ENCODE measurements at places on chromosomes 4 and X. TPM values are rescaled to one million over a fixed set of nuclear protein-coding genes. Genes with fewer than 3 reads are reported as not detected.
A peak's percentile ranks its signal among the peaks of the same experiment; 100 is the strongest.

HSD17B10 gene
- total RNA-seq, result 95.4 TPM

SYP gene
- total RNA-seq, result 0.45 TPM

AWAT2 gene
- not detected for total RNA-seq

SLC38A5 gene
- total RNA-seq, result 13.8 TPM

IBSP gene
- not detected for total RNA-seq

TSR2 gene
- 27.8 TPM for total RNA-seq

CXCL6 gene
- total RNA-seq, result 0.08 TPM

SRP72 gene
- total RNA-seq, result 115 TPM

CXCR3 gene
- not detected for total RNA-seq

GAGE12G gene
- total RNA-seq, result not detected

EPGN gene
- not detected for total RNA-seq

ADAMTS3 gene
- total RNA-seq, result 6.7 TPM

CACNA1F gene
- total RNA-seq, result not detected

- peak; percentile 54 for DNase-seq
Observed at GRCh38 chr4:51831133-51831532, 11.8 kb upstream of the DCUN1D4 start.

GRCh38 chr4:31655328-31655727, 935.2 kb downstream of the PCDH7 start:
- no peak for DNase-seq

GRCh38 chr4:153156263-153156662, 48.0 kb upstream of the TRIM2 start:
- no peak for DNase-seq

- DNase-seq, result no peak
Observed at GRCh38 chr4:166140951-166141350, 267.9 kb downstream of the TLL1 start.

GRCh38 chr4:7192252-7193029, at the start of gene SORCS2:
Gene SORCS2, plus strand, starts transcription at chr4:7192538.
- DNase-seq, result peak; percentile 86

DNA sequence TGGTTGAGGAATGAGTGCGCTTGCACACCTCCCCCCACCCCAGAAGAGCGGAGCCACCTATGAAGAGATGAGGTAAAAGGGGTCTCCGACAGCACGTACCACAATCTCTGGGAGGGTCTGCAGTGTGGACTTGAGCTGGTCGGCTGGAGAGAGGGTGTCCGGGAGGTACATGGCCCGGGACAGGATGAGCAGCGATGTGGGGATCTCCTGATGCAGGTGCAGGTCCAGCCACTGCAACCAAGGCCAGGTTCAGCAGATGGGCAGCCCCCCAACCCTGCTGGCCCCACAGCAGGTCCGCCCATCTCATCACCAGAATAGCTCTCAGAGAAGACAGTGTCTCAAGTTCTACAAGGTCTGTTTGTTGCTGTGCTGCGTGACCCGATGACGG, 30.4 kb downstream of the FGFR3 start:
- no peak for DNase-seq

DNA sequence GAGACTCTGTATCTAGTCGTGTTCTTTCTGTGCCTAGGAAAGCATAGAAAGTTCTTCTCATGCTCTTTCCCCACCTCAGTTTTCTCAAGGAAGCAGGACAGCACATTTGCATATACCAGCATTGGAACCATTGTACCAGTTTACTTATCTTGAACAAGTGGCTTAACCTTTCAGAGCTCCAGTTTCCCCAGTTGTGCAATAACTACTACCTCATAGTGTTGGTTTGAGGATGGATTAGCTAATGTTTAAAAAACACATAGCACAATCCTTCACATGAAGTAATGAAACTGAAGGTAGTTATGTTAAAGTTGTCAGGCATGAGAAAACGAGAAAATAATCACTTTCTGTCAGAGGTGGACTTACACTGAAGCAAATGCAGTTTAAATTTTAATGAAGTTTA, 92.2 kb upstream of the H2AZ1 start:
- no peak for DNase-seq

DNA sequence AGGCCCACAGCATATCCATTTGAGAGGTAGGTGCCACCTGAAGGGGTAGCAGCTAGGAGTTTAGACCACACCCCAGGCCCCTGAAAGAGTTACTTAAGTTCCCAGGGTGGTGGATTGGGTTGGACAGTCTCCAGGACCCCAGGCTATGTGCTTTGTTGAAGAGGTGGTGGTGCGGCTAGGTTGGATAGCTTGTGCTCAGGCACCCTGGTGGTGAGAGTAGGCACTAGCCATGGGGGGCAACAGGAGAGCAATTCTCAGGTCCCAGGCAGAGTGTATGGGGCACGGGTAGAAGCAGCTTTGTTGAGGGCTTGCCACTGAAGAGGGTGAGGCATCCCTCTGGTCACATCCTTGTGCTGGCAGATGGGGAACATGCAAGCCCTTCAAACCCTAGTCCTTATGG, 5.6 kb downstream of the PF4 start:
- DNase-seq, result no peak

DNA sequence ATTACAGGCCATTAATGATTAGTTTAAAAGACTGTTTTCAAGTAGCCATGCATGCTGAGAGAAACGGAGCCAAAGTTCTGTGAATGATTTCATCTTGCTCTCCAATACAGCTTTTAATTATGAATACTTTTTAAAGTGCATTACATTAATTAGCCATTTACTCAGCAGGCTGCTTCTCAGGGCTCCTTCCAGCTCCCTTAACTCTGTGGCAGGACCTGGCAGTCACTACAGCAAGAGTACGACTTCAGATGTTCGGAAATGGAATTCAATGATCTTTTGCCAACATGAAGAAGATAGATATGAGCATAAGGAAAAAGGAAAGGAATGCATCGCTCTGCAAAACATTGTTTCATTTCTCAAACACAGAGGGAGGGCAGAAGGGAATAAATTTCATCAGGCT, 987.2 kb downstream of the PDHA2 start:
- DNase-seq, result no peak

- DNase-seq, result no peak
Observed at GRCh38 chrX:136205882-136206380, 45.3 kb downstream of the MAP7D3 start.

GRCh38 chrX:46582325-46582724, 8.8 kb downstream of the CHST7 start:
- DNase-seq, result no peak

DNA sequence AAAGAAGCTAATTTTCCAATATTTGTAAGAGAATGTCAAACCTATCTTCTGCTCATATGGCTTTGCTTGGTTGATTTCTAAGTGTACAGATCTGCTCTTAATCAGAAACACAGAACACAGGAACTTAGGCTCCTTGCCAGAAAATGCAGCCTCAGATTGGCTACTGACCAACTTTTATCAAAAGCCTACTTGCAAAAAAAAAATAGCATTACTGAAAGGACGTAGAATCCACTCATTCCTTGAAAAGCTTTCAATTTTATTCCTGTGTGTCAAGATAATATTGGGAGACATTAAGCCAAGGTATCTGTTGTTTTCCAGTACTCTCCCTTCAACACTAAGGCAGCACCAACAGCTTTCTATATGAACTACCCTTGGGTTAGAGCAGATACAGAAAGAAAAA, 127.6 kb upstream of the INTU start:
- no peak for DNase-seq

GRCh38 chr4:102809190-102809589, 18.2 kb downstream of the UBE2D3 start:
- DNase-seq, result no peak

GRCh38 chr4:73034896-73035295, 34.6 kb downstream of the COX18 start:
- DNase-seq, result no peak

DNA sequence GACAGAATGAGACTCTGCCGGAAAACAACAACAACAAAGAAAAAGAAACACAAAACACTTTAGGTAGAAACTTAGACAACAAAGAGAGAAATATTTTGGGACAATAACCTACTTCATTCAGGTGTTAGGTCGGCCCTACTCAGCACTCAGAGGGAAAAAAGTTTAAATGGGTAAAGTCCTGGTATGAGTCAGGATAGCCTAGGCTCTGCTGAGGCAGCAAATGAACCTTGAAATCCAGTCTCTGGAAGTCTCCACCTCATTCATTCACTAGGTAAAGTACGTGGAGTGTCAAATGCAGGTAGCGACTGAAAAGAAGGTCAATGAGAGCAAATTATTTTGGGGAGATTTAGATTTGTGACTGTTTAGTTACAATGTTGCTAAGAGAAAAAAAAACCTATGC, 127.4 kb downstream of the FHDC1 start:
- DNase-seq, result no peak

GRCh38 chr4:79027656-79028055, 88.4 kb upstream of the PAQR3 start:
- no peak for DNase-seq

DNA sequence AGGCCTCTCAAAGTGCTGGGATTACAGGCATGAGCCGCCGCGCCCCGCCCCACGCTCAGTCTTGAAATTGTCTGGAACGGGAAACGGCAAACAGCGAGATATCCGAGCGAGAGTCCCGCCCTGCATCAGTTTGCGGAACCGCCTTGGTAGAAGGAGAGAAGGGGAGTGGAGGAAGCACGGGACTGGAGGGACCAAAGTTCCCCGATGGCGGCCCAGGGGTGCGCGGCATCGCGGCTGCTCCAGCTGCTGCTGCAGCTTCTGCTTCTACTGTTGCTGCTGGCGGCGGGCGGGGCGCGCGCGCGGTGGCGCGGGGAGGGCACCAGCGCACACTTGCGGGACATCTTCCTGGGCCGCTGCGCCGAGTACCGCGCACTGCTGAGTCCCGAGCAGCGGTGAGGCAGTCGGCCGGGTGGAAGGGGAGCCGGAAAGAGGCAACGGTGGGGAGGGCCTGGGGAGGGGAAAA, at the start of gene BST1:
TSS of gene BST1 (plus strand) at position 125 of the 463 bp plus-strand sequence. CDS start at position 205, 80 bp downstream.
- peak; percentile 19 for DNase-seq

- no peak for DNase-seq
Observed at GRCh38 chrX:1421433-1422134, 29.7 kb upstream of the SLC25A6 start.

DNA sequence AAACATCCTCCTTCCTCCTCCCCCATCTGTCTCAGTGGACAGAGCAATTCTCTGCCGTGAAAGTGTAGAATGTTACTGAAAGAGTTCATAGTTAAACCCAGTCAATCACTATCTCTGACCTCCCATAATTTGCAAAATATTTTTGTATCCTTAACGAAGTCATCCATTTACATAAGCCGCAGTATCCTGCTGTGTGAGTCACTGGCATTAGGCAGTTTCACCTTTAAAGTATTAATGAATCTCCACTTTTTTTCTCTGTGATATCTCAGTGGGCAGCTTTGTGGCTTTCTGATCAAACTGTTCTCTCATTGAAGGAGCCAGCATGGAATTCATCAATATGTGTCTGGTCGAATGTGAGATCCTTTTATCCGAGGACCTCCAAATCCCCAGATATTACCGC, 678.6 kb upstream of the TENM3 start:
- DNase-seq, result no peak

- DNase-seq, result no peak
Observed at GRCh38 chrX:129614481-129615255, 40.1 kb downstream of the APLN start.

- no peak for DNase-seq
Observed at GRCh38 chrX:153245288-153245731, 66.2 kb downstream of the MAGEA1 start.

GRCh38 chr4:8427262-8427661, 13.3 kb downstream of the ACOX3 start:
- no peak for DNase-seq

DNA sequence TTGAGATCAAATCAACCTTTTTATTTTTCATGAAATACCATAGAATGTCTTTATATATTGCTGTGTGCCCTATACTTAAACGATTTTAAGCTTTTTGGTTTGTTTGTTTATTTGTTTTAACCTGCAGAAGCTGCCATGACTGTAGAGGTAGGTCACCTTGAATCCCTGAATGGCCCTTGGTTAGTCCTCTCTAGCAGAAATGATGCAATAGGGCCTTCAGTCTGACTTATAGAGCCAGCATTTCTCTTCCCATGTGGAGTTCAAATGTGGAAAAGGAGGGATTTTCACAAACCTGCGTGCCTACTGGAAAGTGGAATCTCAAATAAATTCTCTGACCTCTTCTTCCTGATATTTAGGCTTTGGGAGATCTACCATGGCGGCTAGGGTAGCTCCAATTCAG, 327.9 kb downstream of the MAPK10 start:
- no peak for DNase-seq

GRCh38 chrX:126670258-126670657, 117.6 kb upstream of the DCAF12L1 start:
- no peak for DNase-seq

GRCh38 chr4:77375866-77376607, 219.0 kb downstream of the CCNG2 start:
- no peak for DNase-seq

DNA sequence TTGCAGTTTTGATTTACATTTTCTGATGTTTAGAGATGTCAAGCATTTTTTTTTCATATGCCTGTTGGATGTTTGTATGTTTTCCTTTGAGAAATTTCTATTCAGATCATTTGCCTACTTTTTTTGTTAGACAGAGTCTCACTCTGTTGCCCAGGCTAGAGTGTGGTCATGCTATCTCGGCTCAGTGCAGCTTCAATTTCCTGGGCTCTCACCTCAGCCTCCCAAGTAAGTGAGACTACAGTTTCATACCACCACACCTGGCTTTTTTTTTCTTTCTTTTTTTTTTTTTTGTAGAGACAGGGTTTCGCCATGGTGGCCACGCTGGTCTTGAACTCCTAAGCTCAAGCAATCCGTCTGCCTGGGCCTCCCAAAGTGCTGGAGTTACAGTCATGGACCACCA, 291.7 kb downstream of the SLITRK2 start:
- no peak for DNase-seq

- no peak for DNase-seq
Observed at GRCh38 chr4:79886557-79886956, 186.5 kb downstream of the ANTXR2 start.

DNA sequence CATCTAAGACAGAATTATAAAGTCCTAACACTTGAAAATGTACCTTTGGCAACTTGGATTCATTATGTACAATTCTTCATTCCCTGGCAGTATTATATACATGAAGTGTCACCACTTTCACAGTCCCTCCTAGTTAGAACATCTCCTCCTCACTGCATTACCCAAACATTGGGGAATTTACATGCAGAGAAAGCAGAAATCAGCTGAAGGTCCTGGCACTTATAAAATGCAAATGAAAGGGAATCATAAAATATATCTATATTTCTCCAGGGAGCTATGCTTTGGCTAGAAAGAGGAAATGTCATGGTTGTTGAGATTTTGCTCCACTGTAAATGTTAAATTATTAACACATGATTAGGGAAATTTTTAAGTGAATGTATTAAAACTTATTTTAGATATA, 835.6 kb upstream of the SLIT2 start:
- no peak for DNase-seq

DNA sequence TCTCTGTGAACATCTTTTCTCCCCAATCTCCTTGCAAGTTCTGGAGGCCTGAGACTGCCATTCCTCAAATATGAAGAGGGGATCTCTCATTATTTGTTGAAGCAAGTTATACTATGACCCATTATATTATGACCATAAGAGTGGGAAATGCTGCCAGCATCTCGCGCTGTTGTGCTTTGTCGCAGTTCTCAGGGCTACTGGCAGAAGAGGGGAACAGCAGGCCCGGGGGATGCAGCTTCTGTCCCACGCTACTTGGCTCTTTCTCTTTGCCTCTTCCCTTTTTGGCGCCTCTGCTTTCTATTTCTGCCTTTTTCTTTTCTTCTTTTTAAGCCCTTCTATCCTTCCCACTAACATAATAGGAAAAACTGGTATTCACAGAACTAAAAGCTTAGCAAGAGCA, 64.2 kb downstream of the GEMIN8 start:
- DNase-seq, result no peak

Measured in SJCRH30 (cell line).